ENCODE measurements at places on chromosomes 2 and 18.

- no peak for DNase-seq
Observed at GRCh38 chr18:26617151-26617554, 68.8 kb upstream of the KCTD1 start.

DNA sequence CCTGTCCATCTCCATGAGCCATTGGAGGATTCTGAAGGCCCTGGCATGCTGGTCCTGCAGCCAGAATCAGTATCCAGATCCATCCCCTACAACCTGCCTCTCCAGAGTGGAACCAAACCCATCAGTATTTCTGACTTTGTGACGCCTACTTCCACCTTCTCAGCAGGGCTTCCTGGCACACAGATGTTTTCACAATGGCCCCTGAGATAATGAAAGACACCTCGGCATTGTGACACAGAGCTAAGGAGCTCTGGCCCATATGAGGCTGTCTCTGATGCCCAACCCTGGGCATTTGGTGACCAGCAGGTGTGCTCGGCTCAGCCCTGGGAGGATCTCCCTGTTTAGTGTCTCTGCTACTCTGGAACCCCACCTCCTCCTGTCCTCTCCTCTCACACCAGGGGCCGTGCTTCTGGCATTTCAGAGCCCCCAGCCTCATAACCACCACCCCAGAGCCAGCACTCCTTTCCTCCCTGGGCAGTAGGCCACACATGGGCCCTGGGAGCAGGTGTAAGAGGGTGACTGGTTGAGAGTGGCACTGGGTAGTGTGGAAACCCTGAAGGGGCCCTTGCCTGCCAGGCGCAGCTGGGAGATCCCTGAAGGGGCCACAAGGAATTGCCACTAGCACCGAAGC lies 38.2 kb downstream of the FOSL2 start:
- no peak for DNase-seq

DNA sequence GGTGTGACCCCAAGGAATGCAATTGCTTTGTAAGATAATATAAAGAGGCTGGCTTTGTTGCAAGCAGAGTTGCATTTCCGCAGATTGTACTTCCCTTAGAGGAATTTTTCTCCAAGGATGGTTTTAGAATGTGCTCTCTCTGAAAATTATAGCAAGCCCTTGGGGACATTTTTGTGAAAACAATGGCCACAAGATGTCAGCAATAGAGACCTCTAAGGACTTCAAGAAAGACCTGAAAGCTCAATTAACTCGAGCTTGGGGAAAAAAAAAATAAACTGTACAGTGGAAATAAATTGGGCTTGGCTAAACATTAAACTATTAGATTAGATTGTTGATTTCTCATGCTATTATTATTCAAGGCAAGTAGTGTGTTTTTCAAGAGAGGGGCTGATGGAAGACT lies 81.3 kb upstream of the KYNU start:
- no peak for DNase-seq

DNA sequence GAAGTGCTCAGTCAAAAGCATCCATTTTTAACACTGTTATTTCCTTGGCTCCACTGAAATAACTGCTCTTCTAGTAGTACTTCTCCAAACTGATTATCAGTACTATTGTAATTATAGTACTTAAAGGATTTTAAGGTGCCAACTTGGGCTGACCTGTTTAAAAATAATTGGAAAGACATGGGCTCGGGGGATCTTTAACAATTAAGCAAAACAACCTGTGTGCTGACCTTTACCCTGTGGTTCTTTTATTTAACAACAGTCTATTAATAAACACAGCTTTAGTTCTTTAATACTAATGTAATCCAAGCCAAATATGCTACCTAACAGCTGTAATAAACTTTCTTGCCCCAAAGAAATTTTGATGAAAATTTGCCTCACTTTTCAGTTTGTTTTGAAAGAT lies 6.9 kb upstream of the ITPRID2 start:
- DNase-seq: no peak

- DNase-seq: peak; percentile 56
Observed at GRCh38 chr2:236177604-236177966, 9.4 kb upstream of the GBX2 start.

GRCh38 chr2:28414583-28414982 lies 21.9 kb downstream of the FOSL2 start:
- DNase-seq: no peak

GRCh38 chr2:239465017-239466001 lies 64.5 kb upstream of the HDAC4 start:
- DNase-seq: peak; percentile 58

- no peak for DNase-seq
Observed at GRCh38 chr2:136765256-136766072, at the start of gene THSD7B. Gene THSD7B, plus strand, starts transcription at chr2:136765545. Its CDS starts 116,634 bp downstream, at chr2:136882179.

GRCh38 chr2:69729266-69729665 lies 12.7 kb upstream of the ANXA4 start:
- DNase-seq: no peak

DNA sequence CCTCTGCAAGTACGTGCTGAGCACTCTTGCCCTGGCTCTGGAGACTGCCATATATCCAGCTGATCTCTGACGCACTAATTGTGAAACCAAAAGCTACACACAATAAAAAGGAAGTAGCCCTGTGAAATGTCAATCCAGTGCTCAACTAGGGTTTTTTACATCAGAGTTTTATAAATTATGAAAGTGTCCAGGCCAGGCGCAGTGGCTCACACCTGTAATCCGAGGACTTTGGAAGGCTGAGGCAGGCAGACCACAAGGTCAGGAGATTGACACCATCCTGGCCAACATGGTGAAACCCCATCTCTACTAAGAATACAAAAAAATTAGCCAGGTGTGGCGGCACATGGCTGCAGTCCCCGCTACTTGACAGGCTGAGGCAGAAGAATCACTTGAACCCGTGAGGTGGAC lies 24.5 kb upstream of the PEX13 start:
- no peak for DNase-seq

- DNase-seq: no peak
Observed at GRCh38 chr2:5885451-5886173, 193.4 kb downstream of the SOX11 start.

DNA sequence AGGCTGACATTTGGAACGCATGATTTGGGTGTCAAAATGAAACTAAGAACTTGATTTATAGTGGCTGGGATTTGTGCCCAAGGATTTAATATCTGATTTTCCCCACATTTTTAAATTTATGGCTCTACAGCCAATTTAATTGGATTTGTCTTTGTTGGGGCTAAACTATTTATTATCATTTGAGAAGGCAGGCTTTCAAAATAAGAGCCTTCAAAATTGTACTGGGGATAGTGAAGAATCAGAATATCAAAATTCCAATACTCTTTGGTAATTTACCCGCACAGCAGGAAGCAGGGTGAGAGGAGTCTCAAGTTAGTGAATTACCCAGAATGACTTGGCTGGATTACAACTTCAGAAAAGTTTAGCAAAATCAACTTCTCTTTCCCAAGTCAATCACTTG lies 278.1 kb downstream of the LRATD1 start:
- no peak for DNase-seq

GRCh38 chr2:23107327-23107941 lies 277.5 kb upstream of the KLHL29 start:
- DNase-seq: no peak

DNA sequence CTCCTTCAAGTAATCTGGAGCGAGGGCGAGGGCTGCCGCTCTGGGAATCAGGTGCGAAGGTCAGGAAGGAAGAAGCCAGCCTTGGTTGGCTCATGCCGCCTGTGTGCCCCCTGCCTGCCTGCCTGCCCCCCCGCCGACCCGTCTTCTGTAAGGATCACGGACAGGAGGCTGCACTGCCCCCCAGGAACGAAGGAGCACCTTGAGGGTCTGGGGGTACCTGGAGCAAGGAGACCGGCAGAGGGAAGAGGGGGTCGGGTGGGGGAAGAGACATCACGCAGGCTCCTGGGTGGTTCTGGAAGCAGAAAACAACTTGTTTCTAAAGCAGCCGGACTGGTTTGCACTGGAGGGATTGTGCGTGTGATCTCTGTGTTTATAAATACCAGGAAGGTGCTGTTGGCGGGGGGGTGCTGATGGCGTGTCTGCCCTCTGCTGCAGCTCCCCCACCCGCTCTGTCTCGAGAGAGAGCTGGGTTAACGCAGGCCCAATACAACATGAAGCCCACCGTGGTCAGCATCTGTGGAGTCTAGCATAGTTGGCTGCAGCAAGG lies 1.7 kb downstream of the FOSL2 start:
- DNase-seq: peak; percentile 76

DNA sequence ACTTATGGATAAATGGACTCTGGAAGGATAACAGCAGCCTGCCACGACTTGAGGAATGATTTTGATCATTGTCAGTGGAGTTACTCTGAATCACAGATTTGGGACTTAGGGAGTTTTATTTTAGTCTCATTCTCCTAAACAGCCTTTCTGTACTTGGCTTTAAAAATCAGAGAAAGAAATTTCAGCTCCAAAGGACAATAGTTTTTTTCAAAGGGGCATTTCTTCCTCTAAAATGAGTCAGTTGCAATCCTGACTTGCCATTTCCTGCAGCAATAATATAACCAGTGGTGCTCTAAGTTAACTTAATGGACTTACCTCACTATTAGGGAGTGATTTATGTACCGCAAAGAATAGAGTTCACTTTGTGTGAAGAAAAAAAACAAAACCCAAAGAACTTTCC lies 35.1 kb upstream of the MTX2 start:
- no peak for DNase-seq

GRCh38 chr18:34196256-34196655 lies 28.5 kb downstream of the NOL4 start:
- DNase-seq: no peak

GRCh38 chr18:73407506-73407905 lies 539.7 kb upstream of the NETO1 start:
- no peak for DNase-seq

GRCh38 chr2:110100480-110100879 lies 15.1 kb downstream of the MALL start:
- DNase-seq: no peak

DNA sequence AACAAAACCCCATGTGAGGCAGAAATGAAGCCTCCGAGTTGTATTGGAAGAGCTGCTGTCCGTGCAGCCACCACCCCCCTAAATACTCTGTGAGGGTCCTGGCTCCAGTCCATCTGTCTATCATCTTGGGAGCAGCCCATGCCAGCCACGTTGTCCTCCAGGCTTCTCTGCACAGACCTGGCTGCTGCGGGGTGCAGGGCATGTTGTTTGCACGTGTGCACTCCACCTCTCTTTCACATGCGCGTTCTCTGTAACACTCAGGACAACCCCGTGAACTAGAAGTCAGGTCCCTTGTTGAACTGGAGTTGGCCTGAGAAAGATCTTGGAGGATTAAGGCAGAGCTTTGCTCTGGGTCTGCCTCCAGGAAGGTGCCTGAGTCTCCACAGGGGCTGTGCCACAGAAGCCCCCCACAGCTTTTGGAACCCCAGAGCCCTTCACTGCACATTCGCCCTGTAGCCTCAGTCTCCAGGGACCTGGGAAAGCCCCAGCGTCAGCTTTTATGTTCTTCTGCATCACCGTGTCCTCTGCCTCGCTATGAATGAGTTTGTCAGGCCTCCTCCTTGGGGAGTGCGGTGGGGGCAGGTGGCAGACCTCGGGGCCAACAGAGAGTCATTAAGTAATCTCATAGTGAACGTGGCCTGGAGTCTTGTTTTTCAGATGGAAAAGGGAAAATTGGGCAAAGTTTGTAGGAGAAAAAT lies 16.6 kb downstream of the RTP5 start:
- DNase-seq: no peak

- no peak for DNase-seq
Observed at GRCh38 chr18:23189099-23189498, 53.8 kb downstream of the CABLES1 start.

DNA sequence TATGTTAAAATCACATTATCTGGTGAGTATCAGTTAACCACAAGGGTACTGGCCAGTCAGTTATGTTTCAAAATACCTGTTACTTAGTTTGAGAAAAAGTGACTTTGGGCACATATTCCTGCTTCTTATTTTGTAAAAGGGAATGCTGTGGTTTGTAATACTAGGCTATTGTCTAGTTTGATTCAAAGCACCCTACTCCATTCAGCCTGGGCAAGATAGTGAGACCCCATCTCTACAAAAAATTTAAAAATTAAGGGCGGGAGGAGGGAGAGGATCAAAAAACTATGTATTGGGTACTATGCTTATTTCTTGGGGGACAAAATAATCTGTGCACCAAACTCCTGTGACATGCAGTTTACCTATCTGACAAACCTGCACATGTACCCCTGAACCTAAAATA lies 18.9 kb downstream of the MBD5 start:
- no peak for DNase-seq

- DNase-seq: no peak
Observed at GRCh38 chr2:120554625-120555032, 181.0 kb upstream of the GLI2 start.

- DNase-seq: no peak
Observed at GRCh38 chr2:234363647-234364294, 133.1 kb downstream of the ARL4C start.

DNA sequence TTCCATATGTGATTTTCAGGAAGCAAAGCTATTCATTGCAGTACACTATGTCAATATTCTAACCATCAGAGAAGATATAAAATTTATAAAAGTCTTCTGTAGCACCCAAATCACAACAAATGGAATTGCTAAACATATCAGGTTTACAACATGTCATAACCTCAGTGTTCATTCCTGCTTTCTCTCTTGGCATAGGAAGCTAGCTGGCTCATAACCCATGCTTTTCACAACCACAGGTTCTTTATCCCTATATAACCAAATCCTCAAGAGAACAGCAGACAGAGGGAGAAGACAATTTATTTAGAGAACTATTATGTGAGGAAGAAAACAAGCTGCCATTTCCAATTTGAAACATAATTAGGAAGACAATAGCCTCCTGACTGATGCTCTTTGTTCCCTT lies 997.0 kb upstream of the ACVR2A start:
- DNase-seq: no peak

DNA sequence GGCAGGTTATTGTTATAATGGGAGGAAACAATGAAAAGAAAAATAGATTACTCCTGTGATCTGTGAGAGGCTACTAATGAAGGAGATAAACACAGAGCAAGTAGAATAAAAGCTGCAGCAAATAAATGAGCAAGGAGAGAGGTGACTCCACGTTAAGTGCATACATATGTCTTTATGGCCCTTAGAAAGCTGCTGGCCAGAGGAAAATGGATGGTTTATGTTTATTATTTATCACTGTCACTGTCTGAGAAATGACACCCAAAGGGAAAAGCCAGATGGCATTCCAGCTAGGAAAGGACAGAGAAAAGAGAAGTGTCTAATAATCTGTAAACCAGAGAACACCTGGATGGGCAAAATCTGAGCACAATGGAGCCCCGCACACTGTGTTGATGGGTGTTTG lies 122.9 kb upstream of the DDX18 start:
- no peak for DNase-seq

GRCh38 chr2:162887087-162887486 lies 48.5 kb upstream of the KCNH7 start:
- DNase-seq: no peak

- DNase-seq: no peak
Observed at GRCh38 chr2:233841183-233841582, 13.2 kb downstream of the HJURP start.

- no peak for DNase-seq
Observed at GRCh38 chr2:25977768-25978167, 4.5 kb downstream of the KIF3C start.

DNA sequence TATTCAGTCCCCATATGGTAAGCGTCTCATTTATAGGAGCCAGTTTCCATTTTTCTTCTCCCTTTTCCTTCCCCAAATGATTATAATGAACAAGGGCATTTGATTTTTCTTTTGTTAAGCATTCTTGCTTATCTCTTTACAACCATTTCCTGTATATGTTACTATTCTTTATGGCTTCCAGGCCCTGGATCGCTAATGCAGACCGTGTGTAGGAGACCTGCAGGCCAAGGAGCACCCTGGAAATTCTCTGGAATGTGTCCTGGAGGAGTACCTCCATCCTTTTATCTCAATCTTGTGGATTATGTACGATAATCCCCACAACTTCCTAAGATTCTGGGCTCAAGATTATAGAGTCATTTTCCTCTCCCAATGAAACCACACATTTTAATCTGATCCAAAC lies 439.6 kb upstream of the MMADHC start:
- no peak for DNase-seq
